H9 (cell line): ENCODE measurements at places on chromosomes 11 and 22.
A peak's percentile ranks its signal among the peaks of the same experiment; 100 is the strongest.

DNA sequence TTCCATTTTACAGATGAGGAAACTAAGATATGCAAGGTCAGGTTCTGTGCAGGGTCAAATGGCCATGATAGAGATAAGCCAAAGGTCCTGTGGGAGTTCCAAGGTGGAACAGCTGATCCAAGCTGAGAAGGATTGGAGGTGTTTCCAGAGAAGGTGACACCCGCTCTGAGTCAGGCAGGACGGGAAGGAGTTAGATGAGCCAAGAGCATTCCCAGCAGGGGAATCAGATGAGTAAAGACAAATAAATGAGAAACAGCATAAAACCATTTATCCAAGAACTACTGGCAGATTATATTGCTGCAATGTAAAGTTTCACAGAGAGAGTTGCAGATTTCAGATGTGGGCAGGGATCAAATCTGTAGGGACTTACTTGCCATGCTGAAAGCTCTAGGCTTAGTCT is 18.9 kb upstream of the HEPHL1 start:
- no peak for DNase-seq

- no peak for DNase-seq
Observed at GRCh38 chr22:45150139-45150538, 13.6 kb upstream of the NUP50 start.

DNA sequence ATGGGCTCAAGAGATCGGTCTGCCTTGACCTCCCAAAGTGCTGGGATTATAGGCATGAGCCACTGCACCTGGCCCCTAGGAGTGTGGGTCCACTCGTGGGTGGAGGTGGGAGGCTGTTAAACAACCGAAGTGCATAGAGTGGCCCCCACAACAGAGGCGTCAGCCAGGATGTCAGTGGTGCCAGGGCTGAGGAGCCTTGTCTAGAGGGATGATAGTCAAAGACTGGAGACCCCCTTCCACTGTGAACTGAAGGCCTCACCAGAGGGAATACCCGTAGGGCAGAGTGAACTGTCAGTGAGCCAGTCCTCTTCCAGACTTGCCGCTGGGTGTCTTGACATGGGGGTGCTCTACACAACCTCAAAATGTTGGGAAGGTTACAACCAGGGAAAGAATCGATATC is 38.2 kb downstream of the AP2A2 start:
- no peak for DNase-seq

GRCh38 chr11:19730373-19730772 is 17.7 kb downstream of the NAV2 start:
- DNase-seq = no peak

DNA sequence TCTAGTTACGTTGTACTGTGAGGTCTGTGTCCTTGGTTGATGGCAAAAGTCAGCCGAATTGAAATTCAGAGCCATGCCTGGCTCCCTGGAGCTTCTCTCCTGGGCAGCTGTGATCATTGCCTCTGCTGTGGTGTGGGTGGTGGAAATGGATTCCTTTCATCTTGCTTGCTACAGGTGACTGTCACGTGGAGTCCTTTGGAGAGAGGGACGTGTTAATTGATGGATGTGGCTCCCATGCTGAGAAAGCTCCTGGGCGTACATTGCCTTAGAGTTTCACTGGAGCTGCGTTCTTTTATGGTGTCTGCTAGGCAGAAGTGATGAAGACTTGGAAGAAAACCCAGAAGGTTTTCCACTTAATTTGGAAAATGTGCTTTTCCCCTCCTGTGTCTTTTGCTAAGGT is 41.9 kb upstream of the PPP6R3 start:
- no peak for DNase-seq

GRCh38 chr11:100706179-100706578 is 19.1 kb downstream of the ARHGAP42 start:
- DNase-seq = no peak

- DNase-seq = no peak
Observed at GRCh38 chr22:27086080-27087044, 429.0 kb downstream of the MIAT start.

DNA sequence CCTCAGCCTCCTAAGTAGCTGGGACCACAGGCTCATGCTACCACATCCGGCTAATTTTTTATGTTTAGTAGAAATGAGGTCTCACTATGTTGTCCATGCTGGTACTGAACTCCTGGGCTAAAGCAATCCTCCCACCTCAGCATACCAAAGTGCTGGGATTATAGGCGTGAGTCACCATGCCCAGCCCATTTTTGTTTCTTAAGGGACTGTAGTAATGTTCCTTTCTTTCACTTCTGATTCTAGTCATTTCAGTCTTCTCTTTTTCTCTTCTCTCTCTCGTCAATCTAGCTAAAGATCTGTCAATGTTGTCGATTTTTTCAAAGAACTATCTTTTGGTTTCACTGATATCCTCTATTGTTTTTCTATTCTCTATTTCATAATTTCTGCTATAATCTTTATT is 111.0 kb upstream of the APOA1 start:
- DNase-seq = no peak

GRCh38 chr22:37898441-37899181 is 7.5 kb upstream of the MICALL1 start:
- DNase-seq = peak; percentile 89

- no peak for DNase-seq
Observed at GRCh38 chr11:57662893-57663292, 5.0 kb upstream of the ZDHHC5 start.

GRCh38 chr22:45948081-45948648 is 28.8 kb downstream of the WNT7B start:
- DNase-seq = no peak

DNA sequence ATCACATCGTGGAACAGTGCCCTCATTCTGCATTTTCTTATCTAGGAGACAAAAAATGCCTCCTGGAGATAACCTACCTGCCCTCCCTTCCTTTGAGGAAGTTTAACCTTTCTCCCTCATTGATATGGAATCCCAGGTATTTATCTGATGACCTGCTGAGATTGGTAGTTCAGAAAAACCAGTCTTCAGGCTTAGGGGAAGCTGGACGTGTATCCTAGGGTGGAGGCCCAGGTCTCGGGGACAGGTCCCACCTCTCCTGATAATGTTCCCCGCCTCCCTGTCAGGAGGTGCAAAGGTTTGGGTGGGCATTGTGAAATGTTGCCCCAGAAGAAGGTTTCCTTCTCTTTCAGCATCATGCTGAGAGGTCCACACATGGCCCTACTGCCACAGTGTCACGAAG is 186.9 kb upstream of the NAV2 start:
- DNase-seq = no peak
